ENCODE measurements at places on chromosomes 12 and 14.

- DNase-seq: no peak
Measured at GRCh38 chr12:124153392-124153791, 141.5 kb upstream of the RFLNA start.

DNA sequence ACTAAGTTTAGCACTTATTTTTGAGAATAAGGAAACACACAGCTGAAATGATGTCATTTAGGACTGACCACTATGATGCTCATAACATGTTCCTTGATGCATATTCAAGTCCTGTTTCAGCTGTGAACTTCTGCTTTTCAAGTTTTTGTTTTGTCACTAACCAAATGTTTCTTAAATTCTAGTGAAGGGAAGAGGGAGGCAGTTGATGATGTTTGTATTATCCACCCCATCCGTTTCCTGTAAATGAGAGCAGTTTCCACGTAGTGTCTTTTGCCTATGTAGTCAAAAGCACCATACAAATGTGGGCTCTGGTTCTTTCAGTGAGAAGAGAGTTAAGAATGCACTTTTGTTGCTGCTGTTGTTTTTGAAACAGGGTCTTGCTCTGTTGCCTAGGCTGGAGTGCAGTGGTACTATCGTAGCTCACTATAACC is 491.8 kb downstream of the PCNX1 start:
- no peak for DNase-seq

DNA sequence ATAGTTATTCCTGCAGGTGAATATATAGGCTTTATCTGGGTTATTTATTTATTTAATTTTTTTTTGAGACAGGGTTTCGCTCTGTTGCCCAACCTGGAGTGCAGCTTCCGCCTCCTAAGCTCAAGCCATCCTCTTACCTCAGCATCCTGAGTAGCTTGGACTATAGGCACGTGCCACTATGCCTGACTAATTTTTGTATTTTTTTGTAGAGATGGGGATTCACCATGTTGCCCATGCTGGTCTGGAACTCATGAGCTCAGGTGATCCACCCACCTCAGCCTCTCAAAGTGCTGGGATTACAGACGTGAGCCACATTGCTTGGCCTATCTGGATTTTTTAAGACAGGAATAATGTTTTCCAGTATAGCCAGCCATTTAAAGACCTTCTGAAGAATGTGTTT is 2.0 kb downstream of the RAN start:
- no peak for DNase-seq

DNA sequence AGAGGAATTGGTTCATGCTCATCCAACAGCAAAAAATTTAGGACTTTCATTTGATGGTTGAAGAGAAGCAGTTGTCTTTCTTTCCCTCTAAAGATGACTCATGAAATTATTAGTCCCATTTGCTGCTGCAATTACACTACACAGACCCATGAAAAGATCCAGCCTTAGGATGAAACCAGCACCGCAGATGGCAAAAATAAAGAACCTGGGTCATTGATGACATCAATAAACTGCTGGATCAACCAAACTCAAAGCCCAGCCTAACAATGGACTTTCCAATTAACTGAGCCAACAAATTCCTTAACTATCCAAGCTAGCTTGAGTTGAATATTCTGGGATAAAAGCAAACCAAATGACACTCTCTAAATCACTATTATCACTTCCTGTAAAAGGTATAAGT is 20.7 kb downstream of the DICER1 start:
- no peak for DNase-seq

DNA sequence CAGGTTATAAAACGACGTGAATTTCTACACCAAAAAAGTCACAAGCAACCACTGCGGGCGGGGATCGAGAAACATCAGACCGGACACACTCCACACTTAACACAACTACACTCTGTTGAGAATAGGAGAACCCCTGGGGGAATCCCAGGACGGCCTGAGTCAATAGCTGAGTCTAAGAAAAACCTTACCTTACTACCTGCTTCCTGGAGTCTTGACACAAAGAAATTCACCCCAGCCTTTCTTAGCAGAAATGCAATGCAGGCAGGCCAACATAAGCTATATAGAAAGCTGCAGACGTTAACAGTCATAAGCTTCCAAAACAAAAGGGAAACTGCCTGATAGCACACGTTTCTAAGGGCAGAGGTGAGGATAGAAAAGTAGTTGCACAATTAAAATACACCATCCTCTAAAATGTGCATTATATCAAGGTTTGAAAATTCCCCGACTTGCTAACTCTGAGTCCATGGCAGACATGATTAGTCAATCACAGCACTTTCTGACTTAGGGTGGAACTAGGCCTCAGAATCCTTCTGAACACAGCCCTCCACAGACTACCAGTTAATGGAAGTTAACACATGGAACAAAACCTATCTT is 68.0 kb downstream of the CCDC88C start:
- no peak for DNase-seq

DNA sequence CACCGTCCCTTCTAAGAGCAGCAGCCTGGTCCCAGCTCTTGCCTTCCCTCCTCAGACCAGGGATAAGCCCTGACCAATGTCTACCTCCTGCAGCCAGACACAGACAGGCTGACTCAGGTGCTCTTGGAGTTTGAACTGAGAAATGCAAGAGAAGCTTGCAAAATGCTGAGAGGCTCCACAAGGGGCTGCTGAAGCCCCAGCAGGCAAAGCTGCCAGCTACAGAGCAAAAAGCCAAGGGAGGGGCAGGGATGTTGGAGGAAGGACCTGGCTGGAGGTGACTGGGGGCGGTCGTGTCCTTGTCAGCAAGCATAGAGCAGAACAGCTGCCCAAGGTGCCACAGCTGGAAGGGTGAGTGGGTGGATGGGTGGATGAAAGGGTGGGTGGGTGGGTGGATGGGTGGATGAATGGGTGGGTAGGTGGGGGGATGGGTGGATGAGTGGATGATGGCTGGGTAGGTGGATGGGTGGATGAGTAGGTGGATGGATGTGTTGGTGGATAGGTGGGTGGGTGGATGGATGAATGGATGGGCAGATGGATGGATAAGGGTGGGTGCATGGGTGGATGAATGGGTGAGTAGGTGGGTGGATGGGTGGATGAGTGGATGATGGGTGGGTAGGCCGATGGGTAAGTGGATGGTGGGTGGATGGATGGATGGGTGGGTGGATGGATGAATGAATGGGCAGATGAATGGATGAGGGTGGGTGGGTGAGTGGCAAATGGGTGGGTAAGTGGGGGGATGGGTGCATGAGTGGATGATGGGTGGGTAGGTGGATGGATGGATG is 4.0 kb upstream of the INF2 start:
- no peak for DNase-seq

- DNase-seq: no peak
Measured at GRCh38 chr14:40630471-40630870, 976.2 kb upstream of the LRFN5 start.

DNA sequence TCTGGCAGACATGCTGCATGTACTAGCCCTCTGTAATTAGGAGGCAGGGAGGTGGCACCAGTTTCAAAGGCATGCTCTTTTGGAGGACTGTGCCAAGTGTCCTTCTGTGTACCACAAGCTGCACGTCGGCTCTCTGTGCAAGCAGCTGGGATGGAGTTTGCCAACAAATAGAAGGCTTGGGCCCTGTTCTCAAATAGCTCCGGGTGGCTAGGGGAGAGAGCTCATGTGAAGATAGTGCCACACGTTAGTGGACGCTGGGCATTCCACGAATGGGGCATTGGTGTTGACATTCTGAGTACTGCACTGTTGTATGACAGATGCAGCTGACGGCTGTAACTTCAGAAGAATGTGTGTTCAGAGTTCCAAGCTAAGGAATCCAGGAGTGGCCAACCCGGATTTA is 4.4 kb downstream of the AACS start:
- no peak for DNase-seq

GRCh38 chr12:4809013-4809448 is 88.8 kb downstream of the GALNT8 start:
- DNase-seq: peak; percentile 49

DNA sequence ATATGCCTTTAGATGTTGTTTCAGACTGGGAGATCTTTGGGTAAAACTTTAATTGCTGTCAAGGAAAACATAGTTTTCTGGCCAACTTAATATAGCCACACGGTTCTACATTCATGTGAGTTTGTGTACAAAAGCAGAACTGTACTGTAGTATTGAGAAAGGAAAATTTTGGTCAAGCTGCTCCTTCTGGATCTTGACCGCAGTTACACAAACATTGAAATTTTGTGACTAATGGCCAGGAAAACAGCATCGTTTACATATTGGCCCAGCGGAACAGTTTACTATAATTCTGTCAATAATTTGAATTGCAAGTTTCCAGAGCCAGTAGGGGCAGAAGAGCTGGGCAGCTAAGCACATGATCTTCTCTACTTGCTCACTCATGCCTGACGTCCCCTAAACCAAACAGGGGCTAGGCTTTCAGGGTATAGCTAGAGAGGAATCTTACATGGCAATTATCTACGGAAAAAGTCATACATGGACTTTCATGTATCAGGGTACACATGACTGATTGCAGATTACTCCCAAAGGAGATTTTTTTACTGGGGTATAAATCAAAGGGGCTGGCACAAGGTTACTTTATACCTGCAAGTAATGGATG is 11.4 kb upstream of the ART4 start:
- DNase-seq: no peak

DNA sequence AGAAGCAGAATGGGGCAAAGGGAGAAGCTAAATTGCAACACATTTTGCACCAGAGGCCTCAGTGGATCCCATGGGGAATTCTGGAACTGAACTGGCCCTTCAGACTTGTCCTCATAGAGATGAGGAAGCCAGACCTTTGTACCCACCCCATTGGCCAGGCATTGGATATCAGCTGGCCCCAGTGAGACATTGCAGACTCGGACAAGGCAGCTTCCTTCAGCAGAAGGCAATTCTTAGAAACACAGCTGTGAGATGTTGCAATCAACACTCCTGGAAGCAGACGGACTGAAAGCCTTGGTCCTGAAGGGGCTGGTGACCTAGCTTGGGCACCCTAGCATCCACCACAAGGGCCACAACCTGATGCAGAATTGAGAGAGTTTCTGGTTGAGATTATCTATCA is 218.1 kb downstream of the MSRB3 start:
- DNase-seq: no peak

GRCh38 chr14:65370801-65371248 is 41.7 kb upstream of the FUT8 start:
- no peak for DNase-seq

DNA sequence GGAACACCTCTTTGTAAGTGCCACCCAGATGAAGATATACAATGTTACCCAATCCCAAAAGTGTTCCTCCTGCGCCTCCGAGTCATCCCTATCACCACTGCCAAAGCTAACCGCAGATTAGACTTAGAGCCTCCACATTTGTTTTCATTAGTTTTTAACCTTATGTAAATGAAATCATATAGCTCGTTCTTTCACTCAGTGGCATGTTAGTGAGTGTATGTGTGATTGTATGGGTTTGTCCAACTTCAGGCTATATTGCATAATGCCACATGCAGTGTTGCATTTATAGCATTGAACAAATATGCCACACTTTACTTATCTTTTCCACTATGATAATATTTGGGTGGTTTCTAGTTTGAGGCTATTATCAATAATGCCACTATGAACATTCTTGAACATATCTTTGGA is 18.0 kb downstream of the MAP1LC3B2 start:
- no peak for DNase-seq

- no peak for DNase-seq
Measured at GRCh38 chr12:12033824-12034223, 36.9 kb upstream of the BCL2L14 start.

DNA sequence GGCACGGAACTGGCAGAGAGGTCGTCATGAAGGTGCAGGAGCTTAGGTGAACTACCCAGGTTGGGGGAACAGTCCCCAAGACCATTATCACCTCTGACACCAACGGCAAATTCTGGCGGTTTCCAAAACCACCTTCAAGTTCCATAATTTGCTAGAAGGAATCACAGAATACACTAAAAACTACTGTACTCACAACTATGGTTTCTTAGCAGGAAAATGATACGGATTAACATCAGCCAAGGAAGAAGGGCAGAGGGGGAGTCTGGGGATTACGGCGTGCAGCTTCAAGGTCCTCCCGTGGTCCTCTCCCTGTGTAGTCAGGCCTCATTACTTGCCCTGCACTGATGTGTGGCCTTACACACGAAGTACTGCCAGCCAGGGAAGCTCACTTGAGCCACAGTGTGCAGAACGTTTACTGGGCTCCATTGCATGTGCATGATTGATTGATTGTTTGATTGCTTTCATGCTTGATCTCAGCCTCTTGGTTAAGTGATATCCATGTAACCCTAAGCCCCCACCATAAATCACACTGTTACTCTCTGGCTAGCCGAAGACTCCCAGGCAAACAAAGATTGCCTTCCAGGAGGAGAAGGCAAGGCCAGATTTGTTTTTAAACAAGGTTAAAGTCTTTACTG is 837 bp upstream of the STX2 start:
- DNase-seq: no peak

GRCh38 chr12:93111773-93112172 is 182.7 kb upstream of the EEA1 start:
- no peak for DNase-seq

- DNase-seq: no peak
Measured at GRCh38 chr12:131950182-131950913, 606 bp downstream of the EP400 start.

GRCh38 chr14:53651096-53651740 is 305.4 kb downstream of the BMP4 start:
- DNase-seq: no peak

DNA sequence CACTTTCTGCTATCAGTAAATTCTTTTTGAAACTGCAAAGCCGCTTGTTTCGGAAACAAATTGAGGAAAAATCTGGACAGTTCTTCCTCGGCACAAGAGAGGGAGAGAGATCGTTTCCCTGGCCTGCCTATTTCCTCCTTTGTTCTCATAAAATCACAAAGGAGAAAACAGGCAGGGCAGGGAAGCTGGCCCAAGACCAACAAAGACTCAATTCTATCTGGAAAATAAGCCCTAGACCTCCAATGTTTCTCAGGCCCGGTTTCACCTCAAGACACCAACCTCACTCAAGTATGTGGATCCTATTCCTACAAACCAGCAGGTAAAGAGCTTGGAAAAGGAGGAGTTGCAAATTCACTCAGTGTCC is 19.5 kb downstream of the DICER1 start:
- DNase-seq: no peak

DNA sequence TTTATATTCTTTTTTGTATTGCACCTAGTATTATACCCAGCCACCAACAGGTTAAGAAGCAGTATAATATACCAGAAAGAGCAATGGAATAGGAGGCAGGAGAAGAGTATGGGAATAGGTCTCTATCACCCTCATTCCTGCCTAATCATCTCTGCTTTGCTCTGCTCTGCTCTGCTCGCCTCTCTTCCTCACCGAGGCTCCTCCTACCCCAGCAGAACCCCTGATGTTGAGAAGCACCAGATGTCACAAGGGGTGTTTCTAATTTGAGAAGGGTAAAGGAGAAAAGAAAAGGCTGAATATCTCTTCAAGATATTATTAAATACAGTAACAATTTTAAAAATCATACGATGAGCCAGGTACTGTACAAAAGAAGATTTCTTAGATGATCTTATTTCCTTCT is 89.0 kb downstream of the STON2 start:
- DNase-seq: no peak

DNA sequence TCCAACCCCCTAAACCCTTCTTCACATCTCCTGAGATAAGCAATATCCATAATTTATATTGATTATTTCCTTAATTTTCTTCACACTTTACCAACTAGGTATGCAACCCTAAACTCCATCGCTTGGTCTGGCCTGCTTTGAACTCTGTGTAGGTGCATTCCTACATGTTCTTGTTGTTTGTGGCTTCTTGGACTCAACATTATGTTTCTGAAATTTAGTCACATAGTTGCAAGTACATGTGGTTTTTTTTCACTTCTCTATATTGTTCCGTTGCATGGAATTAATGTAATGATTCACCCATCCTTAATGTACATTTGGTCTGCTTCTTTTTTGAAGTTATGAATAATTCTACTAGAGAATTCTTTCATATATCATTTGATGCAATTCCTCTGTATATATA is 1.6 kb upstream of the TAS2R30 start:
- no peak for DNase-seq

- DNase-seq: no peak
Measured at GRCh38 chr14:100065942-100066574, 836 bp downstream of the EVL start.

Data from neuronal stem cell (in vitro differentiated cells).